ENCODE measurements at places on chromosomes 16 and 17.

- H3K27me3 ChIP-seq, result no peaks in the 10 kb centered on the region
- peak overlapping the region; percentile 83 for H3K27ac ChIP-seq
- no peak overlapping the region for H3K4me3 ChIP-seq
- peaks cover 64% of the 10 kb centered on the region for H3K4me1 ChIP-seq
Observed at GRCh38 chr17:19345067-19345460, 17.5 kb downstream of the B9D1 start.

- no peaks in the 10 kb centered on the region for H3K36me3 ChIP-seq
- no peaks in the 10 kb centered on the region for H3K4me1 ChIP-seq
- no peak for ATAC-seq
Observed at GRCh38 chr16:58456193-58456592, 43.8 kb upstream of the NDRG4 start.

- H3K4me3 ChIP-seq, result no peak overlapping the region
- ATAC-seq, result no peak
- H3K36me3 ChIP-seq, result no peaks in the 10 kb centered on the region
- H3K27ac ChIP-seq, result no peak overlapping the region
- H3K4me1 ChIP-seq, result no peaks in the 10 kb centered on the region
Observed at GRCh38 chr17:62179525-62180161, 114.6 kb upstream of the MED13 start.

DNA sequence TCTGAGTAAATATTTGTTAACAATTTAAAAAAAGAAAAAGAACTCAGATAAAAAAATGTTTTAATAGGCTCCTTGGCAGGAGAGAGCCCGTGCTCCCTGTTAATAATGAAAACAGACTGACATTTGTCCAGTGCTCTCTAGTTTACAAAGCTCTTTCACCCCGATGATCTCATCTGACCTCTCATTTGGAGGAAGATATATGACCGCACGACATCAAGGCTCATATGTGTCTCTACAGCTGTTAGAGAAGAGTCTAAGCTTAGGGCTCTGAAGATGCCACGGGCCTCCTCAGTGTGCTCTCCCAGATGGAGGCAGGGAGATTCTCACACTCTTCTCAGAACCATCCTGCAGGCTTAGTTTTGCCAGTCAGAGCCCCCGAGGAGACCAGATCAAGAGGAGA, 280.8 kb upstream of the IRX5 start:
- ATAC-seq, result no peak
- peaks cover 78% of the 10 kb centered on the region for H3K27me3 ChIP-seq
- H3K27ac ChIP-seq, result no peak overlapping the region
- H3K4me1 ChIP-seq, result no peaks in the 10 kb centered on the region
- H3K36me3 ChIP-seq, result no peaks in the 10 kb centered on the region
- H3K4me3 ChIP-seq, result no peak overlapping the region

- no peak overlapping the region for H3K4me3 ChIP-seq
- H3K27ac ChIP-seq, result no peak overlapping the region
- peaks cover 54% of the 10 kb centered on the region for H3K27me3 ChIP-seq
- H3K36me3 ChIP-seq, result no peaks in the 10 kb centered on the region
- ATAC-seq, result no peak
Observed at GRCh38 chr16:51163894-51164566, 13.0 kb upstream of the SALL1 start.

- no peak overlapping the region for H3K27ac ChIP-seq
- no peak overlapping the region for H3K4me3 ChIP-seq
- peaks cover 43% of the 10 kb centered on the region for H3K4me1 ChIP-seq
- no peak for ATAC-seq
- no peaks in the 10 kb centered on the region for H3K36me3 ChIP-seq
- H3K27me3 ChIP-seq, result peaks cover 98% of the 10 kb centered on the region
Observed at GRCh38 chr16:86565181-86565631, 1.4 kb upstream of the FOXC2 start.

GRCh38 chr16:4290236-4290830, 17.5 kb upstream of the TFAP4 start:
- H3K36me3 ChIP-seq, result no peaks in the 10 kb centered on the region
- H3K4me1 ChIP-seq, result no peaks in the 10 kb centered on the region
- no peak for ATAC-seq
- no peak overlapping the region for H3K4me3 ChIP-seq
- no peak overlapping the region for H3K27ac ChIP-seq

GRCh38 chr17:49003557-49004511, 6.6 kb downstream of the IGF2BP1 start:
- H3K4me3 ChIP-seq, result no peak overlapping the region
- H3K27ac ChIP-seq, result no peak overlapping the region
- H3K4me1 ChIP-seq, result no peaks in the 10 kb centered on the region
- ATAC-seq, result no peak
- H3K36me3 ChIP-seq, result no peaks in the 10 kb centered on the region

DNA sequence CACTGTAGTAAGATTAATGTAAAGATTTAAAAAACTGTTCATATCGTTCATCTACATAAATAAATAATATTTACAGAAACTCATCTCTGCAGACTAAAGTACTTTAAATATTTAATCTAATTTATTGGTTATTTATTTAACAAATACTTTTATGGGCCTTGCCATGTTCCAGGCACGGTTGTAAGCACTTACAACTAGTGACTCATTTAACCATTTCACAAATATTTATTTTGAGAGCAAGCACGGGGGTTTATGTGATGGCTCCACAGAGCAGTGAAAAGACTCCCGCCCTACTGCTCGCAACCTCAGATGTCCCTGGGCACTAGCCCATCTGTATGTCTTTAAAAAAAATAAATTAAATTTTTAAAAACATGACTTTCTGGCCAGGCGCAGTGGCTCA, 575.9 kb downstream of the WWOX start:
- no peak overlapping the region for H3K27ac ChIP-seq
- no peak for ATAC-seq
- no peak overlapping the region for H3K4me3 ChIP-seq
- no peaks in the 10 kb centered on the region for H3K36me3 ChIP-seq
- no peaks in the 10 kb centered on the region for H3K27me3 ChIP-seq

- no peaks in the 10 kb centered on the region for H3K36me3 ChIP-seq
- ATAC-seq, result no peak
- H3K27ac ChIP-seq, result no peak overlapping the region
- no peak overlapping the region for H3K4me3 ChIP-seq
Observed at GRCh38 chr17:61247439-61247838, 152.2 kb upstream of the TBX2 start.

- no peak for ATAC-seq
- no peaks in the 10 kb centered on the region for H3K4me1 ChIP-seq
- no peaks in the 10 kb centered on the region for H3K27me3 ChIP-seq
Observed at GRCh38 chr17:43143201-43143600, 18.0 kb upstream of the BRCA1 start.

GRCh38 chr16:77548766-77549165, 113.9 kb upstream of the ADAMTS18 start:
- no peaks in the 10 kb centered on the region for H3K36me3 ChIP-seq
- H3K27ac ChIP-seq, result no peak overlapping the region
- peaks cover 18% of the 10 kb centered on the region for H3K27me3 ChIP-seq

DNA sequence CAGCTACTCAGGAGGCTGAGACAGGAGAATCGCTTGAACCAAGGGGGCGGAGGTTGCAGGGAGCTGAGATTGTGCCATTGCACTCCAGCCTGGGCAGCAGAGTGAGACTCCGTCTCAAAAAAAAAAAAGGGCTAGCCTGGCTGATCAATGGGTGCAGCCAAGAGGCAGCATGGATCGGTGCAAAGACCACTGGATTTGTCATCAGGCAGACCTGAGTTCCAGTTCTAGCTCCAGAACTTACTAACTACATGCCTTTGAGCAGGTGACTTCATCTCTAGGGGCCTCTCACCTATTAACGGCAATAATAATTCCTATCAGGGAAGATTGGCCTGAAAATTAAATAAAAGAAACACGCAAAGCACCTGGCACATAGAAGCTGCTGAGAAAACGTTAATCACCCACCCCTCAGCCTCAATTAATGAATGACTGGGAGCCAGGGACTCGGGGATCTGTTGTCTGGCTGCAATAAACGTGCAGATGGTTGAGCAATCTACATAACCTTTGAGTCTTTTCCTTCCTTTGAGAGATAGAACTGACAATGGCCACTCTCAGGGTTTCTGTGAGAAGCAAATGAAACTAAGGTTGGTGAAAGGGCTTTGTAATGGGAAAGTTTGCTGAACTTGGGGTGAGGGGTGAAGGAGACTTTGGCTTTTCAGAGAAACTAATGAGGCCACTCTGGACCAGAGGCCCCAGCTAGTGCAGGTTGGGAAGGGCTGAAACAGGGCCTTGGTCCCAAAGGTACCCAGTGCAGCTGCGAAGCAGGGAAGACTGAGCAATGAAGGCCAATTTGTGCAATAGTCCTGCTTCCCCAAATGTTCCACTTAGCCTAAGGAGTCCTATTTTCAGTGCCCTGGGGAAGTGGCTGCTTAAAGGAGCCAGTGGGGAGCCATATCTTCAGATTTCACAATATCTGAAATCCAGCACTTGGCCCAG, 7.6 kb downstream of the SEZ6L2 start:
- no peaks in the 10 kb centered on the region for H3K36me3 ChIP-seq
- no peaks in the 10 kb centered on the region for H3K4me1 ChIP-seq
- no peak overlapping the region for H3K4me3 ChIP-seq
- ATAC-seq, result no peak

GRCh38 chr16:82252582-82252981, 82.6 kb upstream of the MPHOSPH6 start:
- ATAC-seq, result no peak
- no peaks in the 10 kb centered on the region for H3K27me3 ChIP-seq
- H3K36me3 ChIP-seq, result no peaks in the 10 kb centered on the region
- no peaks in the 10 kb centered on the region for H3K4me1 ChIP-seq
